Subcutaneous preadipocyte (primary cell): ENCODE measurements at places on chromosomes 7 and 10. TPM values are rescaled to one million over a fixed set of nuclear protein-coding genes. Genes with fewer than 3 reads are reported as not detected.

Gene DLX6
- not detected in 2 replicates for total RNA-seq

Gene EPO
- not detected in 2 replicates for total RNA-seq

Gene UTF1
- total RNA-seq, result not detected in 2 replicates

Gene GNAT3
- not detected in 2 replicates for total RNA-seq

Gene FLNC
- total RNA-seq, result 99.9 and 102 TPM in 2 replicates

Gene RASA4B
- total RNA-seq, result 0.20 and 0.73 TPM in 2 replicates

Gene RAB19
- total RNA-seq, result not detected in 2 replicates

Gene RSPH10B2
- under 0.01 and 0.20 TPM in 2 replicates for total RNA-seq

Gene IFT22
- total RNA-seq, result 18.0 and 23.5 TPM in 2 replicates

Gene CALHM3
- 0.39 and 1.1 TPM in 2 replicates for total RNA-seq

Gene KIAA1217
- 7.3 and 8.4 TPM in 2 replicates for total RNA-seq

Gene ANKRD61
- not detected in 2 replicates for total RNA-seq

Gene CNTNAP2
- total RNA-seq, result not detected in 2 replicates

Gene DCLRE1A
- 4.0 and 7.0 TPM in 2 replicates for total RNA-seq

Gene C10orf53
- total RNA-seq, result not detected in 2 replicates

Gene KNDC1
- under 0.01 and 0.20 TPM in 2 replicates for total RNA-seq

Gene TMEM236
- total RNA-seq, result under 0.01 TPM in 2 replicates

Gene ARMS2
- not detected in 2 replicates for total RNA-seq

Gene AKR1E2
- total RNA-seq, result 5.7 and 14.7 TPM in 2 replicates

Gene FAM13C
- total RNA-seq, result 0.20 TPM in 1 of 2 replicates, not detected in the other

Gene GLI3
- total RNA-seq, result 11.5 and 11.8 TPM in 2 replicates

Gene FAM241B
- not detected in 2 replicates for total RNA-seq

Gene LIPF
- not detected in 2 replicates for total RNA-seq

Gene FRMPD2
- total RNA-seq, result under 0.01 TPM in 1 of 2 replicates, not detected in the other

Gene PIK3CG
- total RNA-seq, result not detected in 2 replicates

Gene ZCWPW1
- 0.59 and 1.5 TPM in 2 replicates for total RNA-seq

Gene SPDYE1
- total RNA-seq, result under 0.01 TPM in 1 of 2 replicates, not detected in the other

Gene TSPAN33
- total RNA-seq, result 0.59 TPM in 1 of 2 replicates, not detected in the other

Gene PDK4
- 0.78 and 5.5 TPM in 2 replicates for total RNA-seq

Gene PNLIPRP1
- not detected in 2 replicates for total RNA-seq

Gene GPR15LG
- not detected in 2 replicates for total RNA-seq

Gene CFAP43
- total RNA-seq, result under 0.01 and 0.39 TPM in 2 replicates

Gene ZNF467
- 0.20 TPM in 1 of 2 replicates, not detected in the other for total RNA-seq

Gene FAM221A
- 0.78 and 1.8 TPM in 2 replicates for total RNA-seq

Gene OR2A12
- not detected in 2 replicates for total RNA-seq

Gene TRIM74
- not detected in 2 replicates for total RNA-seq

Gene MINDY3
- 22.8 and 31.5 TPM in 2 replicates for total RNA-seq

Gene SPDYE9
- total RNA-seq, result not detected in 2 replicates

Gene CNPY1
- total RNA-seq, result not detected in 2 replicates

Gene CCL24
- not detected in 2 replicates for total RNA-seq

Gene RGR
- total RNA-seq, result not detected in 2 replicates

Gene NT5C2
- total RNA-seq, result 23.5 and 26.8 TPM in 2 replicates

Gene COL1A2
- 1,111 and 1,947 TPM in 2 replicates for total RNA-seq

Gene TMEM225B
- 0.39 and 0.73 TPM in 2 replicates for total RNA-seq

Gene RARRES2
- total RNA-seq, result not detected in 2 replicates

Gene NCAPG2
- 18.7 and 31.7 TPM in 2 replicates for total RNA-seq

Gene DRGX
- not detected in 2 replicates for total RNA-seq

Gene GNG11
- total RNA-seq, result 49.2 and 74.1 TPM in 2 replicates

Gene MMP21
- 0.20 TPM in 1 of 2 replicates, not detected in the other for total RNA-seq

Gene NRP1
- total RNA-seq, result 267 and 402 TPM in 2 replicates

Gene LIPM
- not detected in 2 replicates for total RNA-seq

Gene CPN1
- not detected in 2 replicates for total RNA-seq

Gene SEMA3E
- 1.5 and 2.3 TPM in 2 replicates for total RNA-seq

Gene PVRIG
- total RNA-seq, result not detected in 2 replicates

Gene ATRNL1
- 0.37 TPM in 1 of 2 replicates, not detected in the other for total RNA-seq

Gene ZNF722
- total RNA-seq, result not detected in 2 replicates
